ENCODE measurements at places on chromosomes 16 and 17.

GRCh38 chr17:57132663-57133062 lies 47.6 kb downstream of the AKAP1 start:
- DNase-seq: no peak

- no peak for DNase-seq
These were observed 34.0 kb upstream of the ADAMTS18 start for GRCh38 chr16:77468831-77469230.

GRCh38 chr16:49828533-49829267 lies 27.2 kb downstream of the ZNF423 start:
- DNase-seq: no peak

GRCh38 chr17:62703776-62704380 lies 76.4 kb downstream of the MRC2 start:
- peak; percentile 93 for DNase-seq

DNA sequence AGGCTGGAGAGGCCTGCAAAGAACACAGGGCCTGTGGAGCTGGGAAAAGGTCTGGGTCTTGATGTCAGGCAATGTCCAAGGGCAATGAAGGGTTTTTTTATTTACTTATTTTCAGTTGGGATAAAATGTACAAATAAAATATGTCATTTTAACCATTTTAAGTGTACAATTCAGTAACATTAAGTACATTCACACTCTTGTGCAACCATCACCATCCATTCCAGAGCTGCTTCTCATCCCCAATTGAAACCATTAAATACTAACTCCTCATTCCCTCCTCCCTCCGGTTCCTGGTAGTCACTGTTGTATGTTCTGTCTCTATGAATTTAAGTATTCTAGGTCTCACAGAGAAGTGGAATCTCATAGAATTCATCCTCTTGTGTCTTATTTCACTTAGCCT lies 444.7 kb downstream of the HS3ST3B1 start:
- DNase-seq: no peak

DNA sequence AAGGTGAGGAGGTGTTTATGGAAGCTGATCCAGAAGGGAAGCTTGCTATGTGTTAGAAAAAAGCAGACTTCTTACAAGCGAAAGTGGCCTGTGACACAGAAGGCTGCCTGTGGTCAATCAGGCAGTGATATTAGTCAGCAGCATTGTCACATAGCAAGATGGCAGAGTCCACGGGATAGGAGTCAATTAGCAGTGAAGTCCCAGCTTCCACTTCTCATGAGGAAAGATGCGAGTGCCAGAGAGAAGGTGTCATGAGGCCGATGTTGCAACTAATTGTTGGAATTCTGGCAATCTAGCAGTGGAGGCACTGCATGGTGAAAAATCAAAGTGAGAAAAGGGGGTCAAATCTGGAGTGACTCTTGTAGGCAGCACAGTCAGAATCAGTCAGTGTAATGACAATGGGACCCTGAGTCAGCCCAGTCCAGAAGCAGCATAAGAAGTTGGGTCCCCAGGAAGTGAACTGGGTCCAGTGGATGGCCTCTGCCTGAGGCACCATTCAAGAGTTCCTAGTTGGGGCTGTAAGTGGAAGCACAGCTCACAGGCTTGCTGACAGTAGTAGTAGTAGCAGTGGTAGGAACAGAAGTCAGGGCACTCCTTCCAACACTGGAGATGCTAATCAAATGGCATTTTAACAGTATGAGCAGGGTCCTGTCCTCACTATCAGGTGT lies 85.1 kb downstream of the TNFRSF13B start:
- DNase-seq: no peak

GRCh38 chr16:31472709-31473203 lies 804 bp downstream of the TGFB1I1 start:
- peak; percentile 71 for DNase-seq

DNA sequence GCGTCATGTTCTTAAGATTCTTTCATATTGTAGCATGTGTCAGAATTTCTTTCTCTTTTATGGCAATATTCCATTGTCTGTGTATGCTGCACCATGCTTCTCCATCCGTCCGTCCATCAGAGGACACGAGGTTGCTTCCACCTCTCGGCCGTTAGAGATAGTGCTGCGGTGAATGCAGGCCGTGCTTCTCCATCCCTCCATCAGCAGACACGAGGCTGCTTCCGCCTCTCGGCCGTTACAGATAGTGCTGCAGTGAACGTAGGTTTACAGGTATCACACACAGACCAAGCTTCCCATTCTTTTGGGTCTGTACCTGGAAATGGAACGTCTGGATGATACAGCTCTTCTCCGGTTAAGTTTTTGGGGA lies 113.5 kb downstream of the CMIP start:
- DNase-seq: no peak

DNA sequence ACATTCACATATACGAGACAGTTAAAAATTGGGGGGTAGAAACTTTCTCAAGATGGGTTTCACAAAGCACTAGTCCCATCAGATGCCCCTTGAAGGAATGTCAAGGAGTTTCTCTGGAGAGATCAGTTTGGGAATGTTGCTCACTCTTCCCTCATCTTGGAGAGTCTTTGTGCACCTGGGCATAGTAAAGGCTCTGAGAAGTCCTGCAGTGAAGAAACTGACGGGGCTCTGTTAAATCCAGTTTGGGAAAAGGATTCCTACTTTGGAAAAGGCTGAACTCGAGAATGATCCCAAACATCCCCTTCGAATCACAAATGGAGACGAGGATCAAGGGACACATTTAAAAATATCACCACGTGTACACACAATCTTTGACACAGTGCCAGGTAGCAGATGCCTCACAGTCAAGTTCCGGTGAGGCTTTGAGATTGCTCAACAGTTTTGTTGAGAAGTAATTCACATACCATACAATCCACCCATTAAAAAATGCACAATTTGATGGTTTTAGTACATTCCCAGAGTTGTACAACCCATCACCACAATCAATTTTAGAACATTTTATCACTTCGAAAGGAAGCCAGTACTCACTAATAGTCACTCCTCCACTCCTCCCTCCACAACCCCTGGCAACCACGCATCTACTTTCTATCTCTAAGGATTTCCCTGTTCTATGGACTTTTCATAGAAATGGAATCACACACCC lies 203.4 kb upstream of the FOXF1 start:
- DNase-seq: no peak

DNA sequence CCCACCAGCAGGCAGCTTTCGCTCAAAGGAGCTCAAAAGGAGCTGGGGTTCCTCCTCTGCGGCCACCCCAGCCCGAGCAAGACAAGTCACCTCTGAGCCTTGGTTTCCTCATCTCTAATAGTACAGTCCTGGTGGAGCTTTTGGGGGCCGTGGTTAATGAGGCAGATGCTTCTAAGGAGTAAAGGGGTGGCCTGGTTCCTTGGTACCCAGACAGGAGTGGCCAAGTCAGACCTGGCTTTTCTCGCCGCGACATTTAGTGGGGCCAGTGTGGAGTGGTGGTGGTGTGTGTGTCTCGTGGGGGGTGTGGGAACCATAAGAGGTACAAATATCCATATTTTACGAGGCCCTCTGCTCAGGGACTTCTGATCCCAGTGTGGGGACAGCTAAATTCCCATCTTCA lies 6.7 kb downstream of the FOXF1 start:
- DNase-seq: no peak

DNA sequence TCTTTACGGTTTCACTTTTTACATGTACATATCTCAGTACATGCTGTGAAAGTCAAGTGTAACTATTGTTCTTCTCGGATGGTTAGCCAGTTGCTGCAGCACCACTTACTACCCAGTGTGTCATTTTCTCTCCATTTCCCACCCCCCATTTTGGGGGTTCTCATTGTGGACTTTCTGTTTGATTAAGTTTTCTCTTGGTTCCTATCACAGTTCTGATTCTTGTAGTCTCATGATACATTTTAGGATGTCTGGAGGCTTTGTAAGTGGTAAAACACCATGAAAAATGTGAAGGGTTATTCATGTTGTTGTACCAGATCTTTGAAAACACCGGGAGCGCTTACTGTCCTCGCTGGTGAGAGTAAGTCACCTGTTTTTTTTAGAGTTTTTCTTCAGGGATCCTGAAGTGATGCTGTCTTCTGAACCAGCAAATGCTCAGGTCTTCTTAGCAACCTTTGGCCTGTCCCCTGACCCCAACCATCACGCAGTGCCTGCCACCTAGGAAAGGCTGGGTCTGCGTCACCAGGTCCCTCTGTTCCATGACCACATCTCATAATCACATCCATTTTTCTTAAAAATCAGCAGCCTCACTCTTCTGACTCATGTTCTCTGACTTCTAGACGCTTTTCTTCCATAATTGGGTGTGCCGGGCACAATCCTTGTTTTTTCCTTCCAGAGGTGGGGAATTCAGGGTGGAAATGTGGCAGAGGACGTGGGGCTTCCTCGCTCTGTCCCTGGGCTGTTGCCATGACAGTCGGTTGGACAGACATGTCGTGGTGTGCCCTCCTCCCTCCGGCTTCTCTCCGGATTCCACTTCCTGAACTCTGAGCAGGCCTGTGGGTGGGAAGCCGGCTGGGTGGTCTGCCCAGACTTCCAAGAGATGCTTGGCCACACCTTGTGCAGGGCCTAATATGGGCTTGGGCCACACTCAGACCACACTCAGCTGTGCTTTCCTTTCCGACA lies 102.6 kb downstream of the NTN1 start:
- DNase-seq: no peak

DNA sequence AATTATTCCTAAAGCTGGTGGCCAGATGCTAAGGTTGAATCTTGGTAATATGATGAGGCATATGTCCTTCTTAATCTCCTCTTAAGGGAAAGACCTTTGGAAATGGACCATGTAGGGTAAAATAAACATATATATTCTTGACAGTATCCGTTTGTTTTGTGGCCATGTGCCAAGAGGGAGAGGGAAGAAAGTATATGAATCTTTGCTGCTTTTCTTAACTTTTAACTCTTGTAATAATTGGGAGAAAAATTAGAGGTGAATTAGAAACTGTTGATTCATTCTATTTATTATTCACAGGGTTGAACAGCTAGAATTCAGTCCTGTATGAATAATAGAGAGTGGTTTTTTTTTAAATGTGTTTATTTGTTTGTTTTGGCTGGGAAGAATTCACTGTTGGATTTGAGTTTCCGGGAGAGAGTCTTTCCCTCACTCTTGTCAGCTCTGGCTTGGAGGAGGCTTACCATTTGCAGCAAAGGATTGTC lies 31.6 kb downstream of the AATF start:
- DNase-seq: no peak

DNA sequence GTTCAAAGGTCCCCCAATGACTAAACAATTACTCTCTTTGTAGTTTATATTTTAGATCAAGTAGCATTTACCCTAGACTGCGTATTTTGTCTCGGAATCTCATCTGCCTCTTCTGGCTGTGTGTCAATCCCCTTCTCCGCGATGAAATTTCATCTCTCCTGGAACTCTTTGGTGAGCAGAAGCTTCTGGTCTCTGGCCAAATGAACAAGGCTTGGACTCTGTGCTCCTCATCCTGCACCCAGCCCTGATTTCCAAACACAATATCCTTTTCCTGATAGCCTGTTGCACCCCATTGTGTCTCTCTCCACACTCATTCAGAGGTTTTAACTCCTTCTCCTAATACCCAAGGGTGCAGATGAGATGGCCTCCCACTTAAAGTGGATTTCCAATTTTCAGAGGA lies 609.4 kb upstream of the CDH5 start:
- no peak for DNase-seq

GRCh38 chr17:64786337-64786736 lies 124.2 kb upstream of the SMURF2 start:
- no peak for DNase-seq

GRCh38 chr17:16975744-16976625 lies 4.1 kb upstream of the TNFRSF13B start:
- DNase-seq: no peak

DNA sequence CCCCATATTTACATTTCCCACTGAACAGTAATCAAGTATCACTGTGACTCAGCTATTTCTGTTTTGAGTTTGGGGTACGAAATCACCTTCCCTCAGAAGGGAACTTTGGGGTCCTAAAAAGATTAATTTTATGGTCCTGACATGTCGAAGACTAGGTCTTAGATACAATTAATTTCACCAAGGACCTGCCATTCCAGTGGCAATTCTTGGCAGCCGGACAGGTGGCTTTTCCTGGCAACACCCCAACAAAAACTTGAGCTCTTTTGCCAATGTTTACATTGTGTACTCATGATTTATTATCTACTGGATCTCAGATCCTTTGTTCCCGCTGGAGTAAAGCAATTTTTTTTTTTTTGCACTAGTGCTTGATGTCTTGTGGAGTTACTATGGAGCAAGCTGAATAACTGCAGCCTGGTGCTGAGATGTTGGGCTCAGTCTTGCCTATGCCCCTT lies 14.4 kb downstream of the SLFN5 start:
- no peak for DNase-seq

DNA sequence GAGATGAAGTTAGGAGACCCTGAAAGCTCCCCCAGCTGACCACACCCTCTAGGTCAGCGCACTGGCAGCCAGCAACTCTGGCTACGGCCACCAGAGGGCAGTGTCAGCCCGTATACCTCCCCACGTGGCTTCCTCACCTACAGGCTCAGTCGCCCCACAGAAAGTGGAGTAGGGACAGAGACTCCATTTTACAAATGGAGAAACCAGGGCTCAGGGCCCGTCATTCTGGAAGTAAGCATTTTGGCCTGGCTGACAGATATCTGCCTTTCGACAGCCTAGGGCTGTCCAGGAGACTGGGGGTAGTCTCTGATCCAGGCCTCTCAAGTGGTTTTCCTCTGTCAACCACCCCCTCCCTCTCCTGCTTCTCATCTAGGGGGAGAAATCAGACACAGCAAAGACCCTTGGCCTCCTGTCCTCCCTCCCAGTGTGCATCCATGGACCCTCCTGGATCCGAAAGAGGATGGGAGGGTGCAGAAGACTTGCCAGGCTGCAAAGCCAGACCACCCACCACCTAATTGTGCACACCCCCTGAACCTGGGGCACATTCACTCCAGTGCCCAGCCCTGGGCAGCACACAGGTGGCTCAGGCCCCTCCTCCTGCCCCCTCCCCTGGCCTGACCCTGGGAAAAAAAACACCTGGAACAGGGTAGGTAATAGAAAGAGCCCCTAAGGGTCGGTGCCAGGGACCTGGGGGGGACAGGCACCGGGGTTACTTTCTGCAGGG lies 3.8 kb upstream of the HAP1 start:
- DNase-seq: peak; percentile 90

GRCh38 chr17:32529604-32530003 lies 42.8 kb downstream of the CDK5R1 start:
- DNase-seq: no peak

GRCh38 chr17:66941249-66941648 lies 23.3 kb upstream of the CACNG4 start:
- no peak for DNase-seq

DNA sequence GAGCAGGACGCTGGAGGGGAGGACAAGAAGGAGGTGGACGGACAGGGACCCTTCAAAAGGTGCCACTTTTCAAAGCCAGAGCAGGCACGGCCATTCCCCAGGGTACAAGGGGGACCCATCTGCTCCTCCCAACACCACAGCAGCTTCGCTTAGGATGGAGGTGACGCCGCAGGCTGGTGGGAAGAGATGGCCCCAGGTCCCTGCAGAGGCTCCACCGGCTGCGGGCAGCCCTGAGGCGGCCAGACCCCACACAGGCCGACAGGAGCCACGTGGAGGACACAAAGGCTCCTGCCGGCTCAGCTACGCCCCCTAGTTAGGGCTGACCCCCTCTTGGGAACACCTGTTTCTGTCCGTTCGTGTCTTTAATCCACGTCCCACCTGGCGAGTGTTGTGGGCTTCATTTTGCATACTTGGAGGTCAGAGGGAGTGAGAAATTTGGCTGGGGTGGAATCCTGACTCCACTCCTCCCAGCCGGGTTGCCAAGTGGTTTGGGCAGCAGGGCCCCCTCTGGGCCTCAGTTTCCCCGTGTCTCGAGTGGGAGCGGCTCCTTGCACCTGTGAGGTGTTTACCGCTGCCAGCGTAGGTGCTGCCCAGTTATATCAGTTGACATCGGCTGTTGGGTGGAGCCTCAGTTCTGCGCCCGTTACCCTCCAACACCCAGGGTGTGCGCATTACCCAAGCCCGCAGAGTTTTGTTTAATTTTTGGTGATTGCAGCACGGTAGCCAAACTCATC lies 5.8 kb upstream of the FN3KRP start:
- no peak for DNase-seq
